ENCODE measurements at places on chromosomes 12 and 14. TPM values are rescaled to one million over a fixed set of nuclear protein-coding genes. Genes with fewer than 3 reads are reported as not detected.

Gene RIMBP2
- not detected for total RNA-seq

Gene C14orf180
- total RNA-seq, result not detected

Gene CCDC197
- total RNA-seq, result not detected

Gene KRT5
- total RNA-seq, result not detected

Gene IL22
- not detected for total RNA-seq

Gene DPY19L2
- total RNA-seq, result 4.4 TPM

Gene ACOT6
- total RNA-seq, result not detected

Gene PLEK2
- total RNA-seq, result not detected

Gene ZNF664
- 102 TPM for total RNA-seq

Gene GUCY2C
- not detected for total RNA-seq

Gene NEUROD4
- total RNA-seq, result not detected

Gene CLBA1
- 3.0 TPM for total RNA-seq

Gene TTC9
- 6.4 TPM for total RNA-seq

Gene METAP2
- 109 TPM for total RNA-seq

Gene HOXC11
- 1.1 TPM for total RNA-seq

Measured in SJCRH30 (cell line).